ENCODE measurements at places on chromosomes 12 and 14.

DNA sequence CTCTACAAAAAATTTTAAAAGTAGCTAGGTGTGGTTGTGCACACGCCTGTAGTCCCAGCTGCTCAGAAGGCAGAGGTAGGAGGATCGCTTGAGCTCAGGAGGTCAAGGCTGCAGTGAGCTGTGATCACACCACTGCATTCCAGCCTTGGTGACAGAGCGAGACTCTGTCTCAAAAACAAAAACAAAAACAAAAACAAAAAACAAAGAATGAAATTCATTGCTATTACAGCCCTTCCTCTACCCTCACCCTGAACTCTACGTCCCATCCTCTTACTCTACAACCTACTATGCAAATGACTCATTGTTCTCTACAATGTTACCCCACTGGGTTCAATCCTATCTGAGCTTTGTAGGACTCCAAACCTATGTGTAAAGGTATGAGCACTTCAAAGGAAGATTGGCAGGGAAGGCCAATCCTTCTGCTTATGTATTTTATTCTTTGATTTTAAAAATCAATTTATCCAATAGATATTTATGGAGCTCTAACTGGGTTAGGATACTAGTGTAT is 39.3 kb downstream of the NINJ2 start:
- no peak for DNase-seq

DNA sequence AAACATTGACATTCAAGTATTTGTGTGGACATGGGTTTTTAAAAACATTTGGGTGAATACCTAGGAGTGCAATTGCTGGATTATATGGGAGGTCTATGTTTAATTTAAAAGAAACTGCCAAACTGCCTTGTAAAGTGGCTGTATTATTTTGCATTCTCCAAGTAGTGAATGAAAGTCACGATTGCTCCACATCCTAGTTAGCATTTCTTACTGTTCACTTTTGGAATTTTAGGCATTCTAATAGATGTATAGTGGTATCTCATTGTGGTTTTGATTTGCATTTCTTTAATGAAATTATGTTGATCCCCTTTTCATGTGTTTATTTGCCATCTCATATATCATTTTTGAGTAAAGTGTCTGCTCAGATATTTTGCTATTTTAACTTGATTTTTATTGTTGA is 159.5 kb downstream of the FOXG1 start:
- DNase-seq = no peak

GRCh38 chr12:118033323-118033722 is 16.8 kb downstream of the RFC5 start:
- DNase-seq = no peak

GRCh38 chr12:26976687-26977086 is 37.5 kb downstream of the TM7SF3 start:
- no peak for DNase-seq

GRCh38 chr14:102590667-102591099 is 1.8 kb upstream of the RCOR1 start:
- peak; percentile 49 for DNase-seq
